Lung microvascular endothelial cell (primary cell): ENCODE measurements at places on chromosomes 7 and 10.

- DNase-seq: no peak
Observed at GRCh38 chr7:14754631-14755030, 147.9 kb downstream of the DGKB start.

DNA sequence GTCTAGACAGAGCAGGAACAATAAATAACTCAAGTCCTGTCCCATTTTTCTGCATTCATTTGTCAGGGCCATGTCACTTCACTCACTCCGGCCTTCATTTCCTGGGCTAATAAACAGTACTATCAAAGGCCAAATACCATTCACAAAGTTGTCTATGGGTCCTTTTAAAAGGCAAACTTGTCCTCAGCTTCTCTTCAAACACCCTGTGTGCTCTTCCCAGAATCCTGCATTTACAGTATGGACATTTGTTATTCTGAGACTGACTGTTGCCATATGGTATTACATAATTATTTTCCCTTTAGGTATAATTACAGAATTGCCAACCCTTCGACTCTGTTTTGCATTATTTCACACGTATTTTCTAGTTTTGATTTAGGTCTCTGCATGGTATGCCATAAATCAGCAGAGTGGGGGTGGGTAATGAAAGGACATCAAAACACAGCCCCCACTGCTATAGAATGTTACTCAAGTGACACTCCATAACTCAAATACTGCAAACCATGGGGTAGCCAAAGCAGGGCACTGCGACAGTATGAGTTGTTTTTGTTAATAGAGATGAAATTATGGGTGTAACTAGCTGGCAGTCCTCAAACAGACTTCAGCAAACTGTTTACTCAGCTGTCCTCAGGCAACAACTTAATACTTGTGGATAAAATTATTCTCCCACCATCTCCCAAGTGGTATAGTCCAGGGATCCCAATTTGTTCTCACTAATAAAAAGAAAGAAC lies 183.7 kb downstream of the TRIL start:
- DNase-seq: no peak

GRCh38 chr10:112672706-112673105 lies 225.7 kb downstream of the VTI1A start:
- no peak for DNase-seq

DNA sequence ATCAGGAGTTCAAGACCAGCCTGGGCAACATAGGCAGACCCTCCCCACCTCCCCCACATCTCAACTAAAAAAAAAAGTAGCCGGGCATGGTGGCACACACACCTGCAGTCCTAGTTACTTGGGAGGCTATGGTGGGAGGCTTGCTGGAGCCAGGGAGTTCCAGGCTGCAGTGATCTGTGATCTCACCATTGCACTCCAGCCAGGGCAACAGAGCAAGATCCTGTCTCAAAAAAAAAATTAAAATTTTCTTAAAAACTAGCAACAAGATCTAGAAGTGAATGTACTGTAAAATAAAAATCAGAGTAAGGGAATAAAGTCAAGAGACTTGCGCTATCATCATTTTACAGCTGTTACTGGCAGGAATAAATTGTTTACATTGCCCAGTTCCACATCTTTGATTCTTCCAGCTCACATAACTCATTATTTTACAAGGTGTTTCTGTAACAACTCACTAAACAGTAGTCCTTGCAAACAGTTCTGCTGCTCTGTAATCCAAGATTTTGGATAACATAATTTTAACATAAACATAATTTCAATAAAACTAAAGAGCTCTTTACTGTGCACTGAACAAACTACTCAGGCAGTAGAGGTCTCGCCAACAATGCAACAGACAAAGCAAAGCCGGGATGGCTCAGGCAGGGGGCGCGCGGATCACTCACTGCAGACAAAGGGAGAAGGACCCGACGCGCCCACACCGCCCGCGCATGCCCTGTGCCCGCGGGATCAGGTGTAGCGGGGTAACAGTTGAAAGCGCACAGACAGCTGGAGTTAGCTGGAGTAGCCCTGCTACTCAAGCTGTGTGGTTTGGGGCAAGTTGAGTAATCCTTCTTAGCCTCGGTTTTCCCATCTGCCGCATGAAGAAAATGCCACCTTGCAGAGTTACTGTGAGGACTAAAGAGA lies 73.3 kb upstream of the NFE2L3 start:
- DNase-seq: peak; percentile 79

DNA sequence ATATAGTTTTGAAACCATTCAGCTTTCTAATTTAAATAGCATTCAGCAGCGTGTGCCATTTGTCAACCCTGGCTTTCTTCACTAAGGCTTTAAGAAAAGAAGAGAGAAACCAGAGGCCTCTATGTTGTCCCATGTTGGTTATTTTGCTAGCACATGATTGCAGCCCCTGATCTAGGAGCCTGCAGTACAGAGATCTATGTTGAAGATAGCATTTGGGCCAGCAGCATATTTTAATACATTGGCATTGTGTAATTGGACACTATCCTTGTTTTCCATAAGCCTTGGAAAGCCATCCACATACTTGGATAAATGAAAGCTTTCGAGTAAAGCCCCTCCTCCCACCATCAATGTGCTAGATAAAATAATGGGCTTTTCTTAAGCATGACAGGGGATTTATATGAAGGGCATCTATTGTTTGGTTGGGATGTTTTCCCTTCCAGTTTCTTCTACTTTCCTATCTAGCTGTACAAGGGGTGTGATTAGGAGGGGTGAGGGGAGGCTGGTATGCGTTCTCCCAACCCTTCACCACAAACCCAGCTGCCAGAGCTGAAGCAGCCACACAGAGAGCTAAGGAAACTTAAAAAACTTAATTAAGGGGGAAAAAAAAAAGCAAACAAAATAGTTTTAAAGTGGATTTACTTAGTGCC lies 23.1 kb upstream of the SDHAF3 start:
- no peak for DNase-seq

GRCh38 chr10:30732671-30733070 lies 103.1 kb upstream of the LYZL2 start:
- no peak for DNase-seq

DNA sequence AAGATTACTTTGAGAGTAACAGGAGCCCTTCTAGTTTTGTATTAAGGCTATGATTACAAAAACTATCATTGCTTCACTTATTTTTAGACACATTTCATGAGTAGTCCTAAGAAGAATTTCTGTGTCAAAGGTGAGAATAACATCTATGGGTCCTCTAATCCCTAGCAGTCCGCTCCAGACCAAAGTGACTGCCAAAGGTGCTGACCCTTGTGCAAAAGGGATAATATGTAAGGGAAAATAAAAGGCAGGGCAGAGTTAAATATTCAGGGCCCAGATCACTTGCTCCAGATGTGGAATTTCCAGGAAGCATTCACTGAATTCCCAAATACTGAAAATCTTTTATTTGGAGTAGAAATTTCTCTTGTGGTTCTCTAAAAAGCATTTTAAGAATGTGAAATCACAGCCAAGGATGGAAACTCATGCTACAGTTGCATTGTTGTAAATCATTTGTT lies 29.3 kb downstream of the RHOBTB1 start:
- peak; percentile 15 for DNase-seq

DNA sequence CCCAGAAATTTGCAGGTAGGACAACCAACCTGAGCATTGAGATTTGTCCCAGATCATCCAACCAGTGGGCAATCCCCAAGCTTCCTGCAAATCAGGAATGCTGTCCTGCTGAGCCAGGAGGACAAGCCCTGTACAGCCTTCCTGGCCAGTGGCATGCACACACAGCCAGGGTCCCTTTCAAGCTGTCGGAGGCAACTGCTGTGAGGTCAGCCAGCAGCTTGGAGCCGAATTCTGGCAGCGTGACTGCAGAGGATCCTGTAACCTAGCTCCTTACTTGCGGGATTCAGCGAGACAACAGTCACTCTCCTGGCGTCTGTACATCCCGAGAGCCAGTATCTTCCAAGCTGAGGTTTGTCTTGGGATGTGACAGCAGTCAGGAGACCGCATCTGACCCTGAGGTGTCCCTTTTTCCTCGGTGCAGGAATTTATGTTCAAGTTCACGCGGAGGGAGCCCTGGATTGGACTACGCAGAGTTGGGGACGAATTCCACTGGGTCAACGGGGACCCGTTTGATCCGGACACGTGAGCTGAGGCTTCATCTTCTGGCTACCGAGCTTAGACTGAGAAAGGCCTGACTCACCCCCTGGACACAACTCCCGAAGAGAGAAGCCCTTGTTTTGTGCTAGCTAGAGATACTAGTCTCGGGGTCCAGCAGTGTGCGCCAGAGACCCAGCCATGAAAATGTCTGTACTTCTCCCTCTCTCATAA lies 18.3 kb downstream of the CLEC2L start:
- no peak for DNase-seq

DNA sequence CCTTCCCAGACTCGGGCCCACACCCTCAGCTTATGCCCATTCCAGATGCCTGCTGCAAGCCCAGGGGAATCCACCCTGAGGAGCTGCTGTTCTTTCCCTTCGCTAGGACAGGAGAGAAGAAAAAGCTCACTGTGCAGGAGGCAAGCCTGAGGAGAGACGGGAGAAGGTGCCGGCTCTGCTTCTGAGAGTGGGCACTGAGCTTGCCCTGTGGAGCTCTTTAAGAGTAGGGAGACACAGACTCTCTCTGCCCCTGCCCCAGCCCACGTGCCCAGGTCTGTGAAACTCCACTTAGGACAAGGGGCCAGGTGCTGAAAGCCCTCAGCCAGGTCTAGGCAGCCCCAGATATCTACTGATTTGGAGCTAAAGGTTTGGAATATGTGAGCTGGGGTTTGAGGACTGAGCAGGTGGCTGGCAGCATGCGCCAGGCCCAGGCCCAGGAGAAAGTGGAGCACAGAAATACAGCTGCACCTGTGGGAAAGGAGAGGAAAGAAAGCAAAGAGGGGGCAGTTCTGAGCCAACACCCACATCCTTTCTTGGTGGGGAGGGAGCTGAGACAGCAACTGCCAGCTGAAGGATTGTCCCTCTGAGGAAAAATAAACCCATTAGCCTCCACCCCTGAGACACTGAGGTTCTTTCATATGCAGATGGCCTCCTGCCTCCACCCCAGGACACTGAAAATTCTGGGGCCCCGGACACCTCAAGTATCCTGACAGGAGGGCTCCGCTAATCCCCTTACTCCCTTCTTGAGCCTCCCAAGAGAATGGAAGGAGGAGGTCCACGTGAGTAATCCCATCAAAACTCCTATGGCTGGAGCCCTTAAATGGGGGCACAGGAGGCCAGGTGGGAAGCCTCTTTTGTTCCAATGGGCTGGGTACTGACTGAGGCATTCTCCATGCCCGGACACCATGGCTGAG lies 7.3 kb downstream of the POLL start:
- DNase-seq: no peak

DNA sequence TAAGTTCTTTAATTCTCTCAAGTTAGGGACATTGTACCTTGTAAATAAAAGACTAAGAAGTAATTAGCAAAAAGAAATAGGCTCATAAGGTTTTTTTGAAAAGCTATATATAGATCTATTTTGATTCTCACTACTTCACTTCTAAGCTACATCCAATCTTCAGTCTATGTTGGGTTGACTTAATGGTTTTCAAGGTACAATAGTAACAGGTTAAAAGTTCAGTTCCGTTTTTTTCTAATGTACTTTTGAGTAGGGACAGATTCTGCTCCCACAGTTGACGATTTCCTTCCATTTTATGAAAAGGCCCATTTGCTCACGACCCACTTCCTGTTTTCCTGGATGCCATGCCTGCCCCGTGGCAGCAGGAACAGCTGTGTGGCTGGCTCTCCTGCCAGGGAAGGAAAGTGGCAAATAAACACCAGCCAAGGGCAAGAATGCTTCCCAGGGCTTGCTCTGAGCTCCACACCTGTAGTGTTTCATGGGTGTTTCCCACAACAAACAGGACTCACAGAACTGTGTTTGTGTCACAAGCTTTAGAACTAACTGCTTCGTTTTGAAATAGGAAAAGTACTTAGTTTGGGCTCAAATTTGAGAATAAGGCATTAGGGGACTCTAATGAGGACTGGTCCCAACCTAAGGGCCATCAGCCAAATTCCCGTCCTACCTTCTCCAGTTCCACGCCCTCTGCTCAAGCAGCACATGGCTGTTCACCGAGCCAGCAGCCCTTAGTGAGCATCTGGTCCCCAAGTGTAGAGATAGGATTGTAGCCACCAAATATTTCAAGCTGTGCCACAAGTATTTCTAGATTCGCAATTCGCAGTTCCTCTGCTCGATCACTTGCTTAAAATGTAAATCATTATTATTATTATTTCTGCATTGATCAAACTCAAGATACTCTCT lies 240.7 kb downstream of the COBL start:
- DNase-seq: peak; percentile 48

- no peak for DNase-seq
Observed at GRCh38 chr10:79103585-79103984, 34.8 kb downstream of the ZMIZ1 start.

GRCh38 chr10:66746246-66746645 lies 179.6 kb upstream of the LRRTM3 start:
- DNase-seq: no peak

DNA sequence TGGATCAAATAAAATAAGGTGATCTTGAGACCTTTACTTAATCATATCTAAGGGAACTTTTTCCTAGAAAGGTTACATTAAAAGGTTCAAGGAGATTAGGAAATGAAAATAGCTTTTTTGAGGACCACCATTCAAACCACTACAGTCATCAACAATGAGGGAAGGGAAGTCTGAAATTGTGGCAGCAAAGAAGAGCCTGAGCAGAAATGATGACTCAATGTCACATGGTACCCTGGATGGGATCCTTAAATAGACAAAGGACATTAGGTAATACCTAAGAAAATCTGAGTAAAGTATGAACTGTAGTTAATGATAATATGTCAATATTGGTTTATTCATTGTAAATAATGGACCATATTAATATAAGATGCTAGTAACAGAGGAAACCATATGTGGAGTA lies 236.0 kb downstream of the SEMA3D start:
- no peak for DNase-seq

DNA sequence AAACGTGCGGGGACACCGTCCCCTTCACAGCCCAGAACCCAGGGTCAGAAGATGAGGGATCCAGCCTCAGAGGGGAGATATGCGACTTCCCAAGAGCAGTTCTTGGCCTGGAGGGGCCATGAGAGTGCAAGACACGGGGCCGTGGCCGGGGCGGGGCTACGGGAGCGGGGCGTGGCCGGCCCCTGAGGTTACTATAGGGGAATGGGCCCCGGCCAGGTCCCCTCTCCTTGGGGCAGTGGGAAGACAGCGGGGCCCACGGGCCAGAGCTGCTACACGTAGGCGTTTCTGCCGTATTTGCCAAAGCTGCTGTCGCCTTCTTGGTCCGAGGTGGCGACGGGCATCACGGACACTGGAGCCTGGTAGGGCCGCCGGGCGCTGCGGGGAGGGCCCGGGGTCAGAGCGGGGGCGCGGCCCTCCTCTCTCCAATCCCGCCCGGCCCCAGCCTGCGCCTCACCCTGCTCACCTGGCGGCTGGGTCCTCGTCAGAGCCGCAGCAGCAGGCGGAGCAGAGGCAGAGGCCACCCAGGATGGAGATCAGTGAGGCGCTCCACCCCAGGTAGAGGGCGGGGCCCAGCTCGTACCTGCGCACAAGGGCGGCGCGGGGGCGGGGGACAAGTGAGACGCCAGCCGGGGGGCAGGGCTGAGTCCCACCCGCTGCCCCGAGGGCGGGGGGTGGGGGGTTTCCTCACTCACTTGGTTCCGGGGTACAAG lies 5.3 kb downstream of the CLDN15 start:
- no peak for DNase-seq
